ENCODE measurements at places on chromosomes 5 and 9.

DNA sequence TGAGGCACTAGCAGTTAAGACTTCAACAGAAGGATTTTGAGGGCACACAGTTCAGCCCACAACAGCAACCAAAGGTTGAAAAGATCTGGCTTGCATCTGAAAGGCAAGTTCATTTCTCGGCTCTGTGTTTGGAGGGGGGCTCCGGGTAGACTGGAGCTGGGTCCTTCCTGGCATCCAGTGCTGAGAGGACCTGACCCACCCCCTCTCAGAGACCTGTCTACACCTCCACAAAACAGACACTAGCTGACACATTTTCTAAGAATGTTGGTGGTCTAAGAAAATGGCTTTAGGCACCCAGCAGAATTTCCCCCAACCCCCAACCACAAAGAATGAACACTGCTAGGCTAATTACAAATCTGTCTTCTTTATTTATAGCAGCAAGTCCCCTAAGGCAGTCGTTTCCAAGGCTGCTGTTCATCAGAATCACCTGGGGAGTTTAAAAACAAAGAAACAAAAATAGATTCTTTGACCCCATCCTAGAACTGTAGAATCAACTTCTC, 6.2 kb upstream of the PTCH1 start:
- no peak for DNase-seq

DNA sequence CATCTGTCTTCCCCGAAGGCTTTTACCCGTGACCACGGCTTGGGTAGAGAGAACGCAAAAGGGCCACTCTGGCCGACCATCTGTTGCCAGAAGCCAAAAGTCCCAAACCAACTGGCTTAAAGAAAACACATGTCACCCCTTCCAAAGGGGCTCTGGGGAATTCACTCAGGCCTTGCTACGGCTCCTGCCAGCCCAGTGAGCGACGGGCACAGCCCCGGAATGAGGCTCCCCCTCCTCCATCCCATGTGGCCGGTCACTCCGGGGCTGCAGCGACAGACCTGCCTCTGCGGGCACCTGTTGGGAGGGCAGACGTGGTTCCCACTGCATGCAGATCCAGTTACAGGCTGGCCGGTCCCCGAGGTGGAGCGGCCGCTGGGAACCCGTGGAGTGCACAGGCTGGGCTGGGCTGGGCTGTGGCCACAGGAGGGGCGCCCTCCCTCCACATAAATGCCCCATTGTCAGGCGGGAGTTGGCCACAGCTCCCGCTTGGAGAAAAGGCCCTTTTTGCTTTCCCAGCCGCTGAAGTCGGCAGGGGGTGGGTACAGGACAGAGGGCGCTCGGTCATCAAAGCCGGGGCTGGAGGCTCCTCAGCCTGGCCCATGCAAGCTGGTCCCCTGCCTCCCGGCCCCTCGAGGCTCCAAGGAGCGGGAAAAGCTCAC, 19.9 kb downstream of the NOTCH1 start:
- no peak for DNase-seq

GRCh38 chr5:41772785-41773442, 97.3 kb downstream of the OXCT1 start:
- DNase-seq = no peak

GRCh38 chr5:109668668-109669422, 20.9 kb upstream of the MAN2A1 start:
- DNase-seq = no peak

GRCh38 chr9:121709798-121710197, 58.4 kb downstream of the DAB2IP start:
- DNase-seq = no peak

GRCh38 chr9:112831281-112831851, 59.3 kb downstream of the SLC46A2 start:
- DNase-seq = no peak

GRCh38 chr5:78594610-78595457, 53.7 kb downstream of the LHFPL2 start:
- DNase-seq = no peak

DNA sequence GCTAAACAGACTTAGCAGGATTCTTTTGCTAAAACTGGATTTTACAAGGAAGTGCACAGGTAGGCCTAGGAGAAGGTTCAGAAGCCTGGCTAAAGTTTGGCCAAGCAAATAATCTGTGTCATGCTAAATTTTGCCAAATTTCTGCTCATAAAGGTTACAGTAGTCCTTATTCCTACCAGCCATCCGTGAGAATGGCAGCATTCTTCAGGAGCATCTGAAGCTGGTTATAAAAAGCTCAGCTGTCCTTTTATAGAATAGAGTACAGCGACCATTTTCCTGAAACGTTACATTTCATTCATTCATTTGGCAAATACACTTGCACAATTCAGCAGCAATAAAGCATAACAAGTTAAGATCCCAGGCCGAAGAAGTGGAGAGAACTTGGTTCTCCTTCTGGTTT, 6.9 kb downstream of the GSN start:
- DNase-seq = no peak

- no peak for DNase-seq
These were observed 301.6 kb downstream of the NR3C1 start for GRCh38 chr5:143101725-143102386.

DNA sequence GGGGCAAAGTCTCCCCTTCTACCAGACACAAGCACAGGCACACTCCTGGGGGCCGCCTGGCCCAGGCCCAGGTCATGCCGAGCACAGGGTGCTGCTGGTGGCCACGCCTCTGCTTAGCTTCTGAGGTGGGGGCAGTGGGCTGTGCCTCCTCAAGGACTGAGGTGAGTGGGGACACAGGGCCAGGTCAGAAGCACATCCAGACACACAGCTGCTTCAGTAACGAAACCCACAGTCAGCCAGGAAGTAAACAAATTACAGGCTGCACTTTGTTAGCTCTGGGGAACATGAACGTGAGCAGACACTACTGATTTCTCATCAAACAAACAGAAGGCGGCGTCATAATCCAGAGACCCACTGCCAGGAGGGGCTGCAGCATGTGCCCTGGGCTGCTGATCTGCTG, 192.4 kb downstream of the HSPA4 start:
- no peak for DNase-seq

GRCh38 chr9:10612641-10613398, at the start of gene PTPRD:
PTPRD (minus strand) TSS chr9:10613002.
- DNase-seq = no peak

DNA sequence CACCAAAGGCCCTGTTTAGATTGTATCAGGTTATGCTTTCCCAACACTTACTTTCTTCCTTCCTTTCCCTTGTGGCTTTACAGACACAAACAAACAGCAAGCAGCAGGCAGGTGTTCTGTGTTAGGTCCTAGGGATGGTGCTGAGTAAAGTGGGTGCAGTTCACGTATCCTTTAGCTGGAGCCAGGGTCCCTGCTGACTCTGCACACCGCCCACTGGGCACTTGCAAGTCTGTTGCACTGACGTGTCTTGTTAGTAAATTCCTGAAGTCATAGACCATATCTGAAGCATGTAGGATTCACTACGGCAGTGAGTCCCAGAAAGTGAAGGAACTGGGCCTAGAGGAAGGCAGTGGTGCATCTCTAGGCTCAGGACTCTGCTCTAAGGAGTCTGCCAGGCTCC, 96.5 kb downstream of the DAPK1 start:
- DNase-seq = no peak

GRCh38 chr5:119264186-119264585, 91.6 kb upstream of the TNFAIP8 start:
- DNase-seq = no peak

DNA sequence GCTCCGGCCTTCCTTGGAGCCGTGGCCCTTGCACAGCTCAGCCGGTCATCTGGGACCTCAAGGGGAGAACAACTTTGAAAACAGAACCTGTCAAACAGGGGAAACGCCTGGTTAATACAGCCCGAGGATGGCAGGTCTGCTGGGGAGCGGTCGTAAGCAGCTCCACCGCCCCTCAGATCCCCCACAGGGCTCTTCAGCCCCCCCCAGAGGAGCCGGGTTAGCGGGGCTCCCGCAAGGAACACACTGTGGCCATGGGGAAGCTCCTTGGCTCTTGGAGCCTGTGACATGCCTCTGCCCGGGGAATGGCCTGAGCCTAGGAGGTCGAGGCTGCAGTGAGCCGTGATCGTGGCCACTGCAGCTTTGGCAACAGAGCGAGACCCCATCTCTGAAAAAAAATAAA, 6.8 kb downstream of the TMEM250 start:
- DNase-seq = no peak

GRCh38 chr9:122207096-122207495, 21.7 kb downstream of the LHX6 start:
- no peak for DNase-seq

DNA sequence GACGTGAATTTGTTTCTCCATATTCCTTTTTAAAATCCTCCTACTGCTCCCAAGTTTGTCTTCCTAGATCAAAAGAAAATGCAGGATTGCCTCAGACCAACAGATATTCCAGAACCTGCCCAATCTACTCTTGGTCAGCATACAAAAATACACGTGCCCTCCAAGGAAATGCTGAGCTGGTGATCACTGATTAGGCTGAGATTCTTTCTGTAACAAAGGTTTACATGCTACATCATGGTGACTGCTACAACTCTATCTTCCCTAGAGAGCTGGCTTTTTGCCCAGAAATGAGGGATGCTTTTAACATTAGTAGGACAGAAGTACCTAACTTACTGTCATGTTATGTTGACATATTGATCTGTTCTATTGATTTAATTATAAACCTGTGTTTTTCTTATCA, 35.5 kb downstream of the OR2Y1 start:
- DNase-seq = no peak

DNA sequence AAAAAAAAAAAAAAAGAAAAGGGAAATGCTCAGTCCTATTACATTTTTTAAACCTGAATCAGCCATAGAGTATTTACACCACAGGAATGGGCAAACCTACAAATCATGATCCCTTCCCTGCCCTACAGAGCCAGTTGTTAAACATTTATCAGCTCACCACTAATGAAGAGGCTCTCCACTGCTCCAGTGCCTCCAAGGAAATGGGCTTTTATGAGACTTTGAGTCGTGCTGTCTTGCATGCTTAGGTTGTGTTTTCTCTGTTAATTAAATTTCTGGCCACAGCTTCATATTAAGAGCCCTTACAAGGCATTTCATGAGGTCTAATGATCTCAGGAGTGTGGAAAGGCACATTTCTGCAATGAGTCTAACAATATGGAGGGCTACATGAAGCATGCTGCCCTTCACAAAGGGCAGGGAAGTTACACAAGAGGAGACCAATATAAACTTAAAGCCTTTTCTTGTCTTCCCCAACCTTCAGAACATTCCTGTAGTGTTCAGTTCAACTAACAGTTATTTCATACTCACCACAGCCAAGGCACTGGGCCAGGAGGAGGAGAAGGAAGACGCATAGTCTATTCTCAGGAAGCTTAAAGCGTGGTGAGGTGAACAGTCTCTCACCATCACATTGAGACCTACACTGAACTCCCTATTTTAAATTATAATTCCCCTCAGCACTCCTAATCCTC, 140.1 kb upstream of the ABCA1 start:
- no peak for DNase-seq

DNA sequence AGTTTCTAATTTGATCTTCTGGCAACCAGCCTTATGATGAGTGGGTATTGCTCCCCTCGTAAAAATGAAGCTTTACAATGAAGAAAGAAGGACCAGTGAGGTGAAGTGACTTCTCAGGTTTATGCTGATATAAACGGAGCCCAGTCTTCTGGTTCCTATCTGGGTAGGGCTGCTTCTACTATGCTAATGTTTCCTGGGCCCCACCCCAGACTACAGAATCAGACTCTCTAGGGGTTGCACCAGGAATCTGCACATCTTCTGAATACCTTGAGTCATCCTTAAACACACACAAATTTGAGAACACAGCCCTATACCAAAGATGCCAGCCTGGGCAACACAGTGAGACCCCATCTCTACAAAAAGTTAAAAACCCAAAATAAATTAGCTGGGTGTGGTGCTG, 16.2 kb downstream of the BTF3 start:
- no peak for DNase-seq

- no peak for DNase-seq
These were observed 84.8 kb upstream of the ITGA1 start for GRCh38 chr5:52702877-52703276.

GRCh38 chr5:154284433-154284832, 93.9 kb downstream of the GALNT10 start:
- DNase-seq = no peak

DNA sequence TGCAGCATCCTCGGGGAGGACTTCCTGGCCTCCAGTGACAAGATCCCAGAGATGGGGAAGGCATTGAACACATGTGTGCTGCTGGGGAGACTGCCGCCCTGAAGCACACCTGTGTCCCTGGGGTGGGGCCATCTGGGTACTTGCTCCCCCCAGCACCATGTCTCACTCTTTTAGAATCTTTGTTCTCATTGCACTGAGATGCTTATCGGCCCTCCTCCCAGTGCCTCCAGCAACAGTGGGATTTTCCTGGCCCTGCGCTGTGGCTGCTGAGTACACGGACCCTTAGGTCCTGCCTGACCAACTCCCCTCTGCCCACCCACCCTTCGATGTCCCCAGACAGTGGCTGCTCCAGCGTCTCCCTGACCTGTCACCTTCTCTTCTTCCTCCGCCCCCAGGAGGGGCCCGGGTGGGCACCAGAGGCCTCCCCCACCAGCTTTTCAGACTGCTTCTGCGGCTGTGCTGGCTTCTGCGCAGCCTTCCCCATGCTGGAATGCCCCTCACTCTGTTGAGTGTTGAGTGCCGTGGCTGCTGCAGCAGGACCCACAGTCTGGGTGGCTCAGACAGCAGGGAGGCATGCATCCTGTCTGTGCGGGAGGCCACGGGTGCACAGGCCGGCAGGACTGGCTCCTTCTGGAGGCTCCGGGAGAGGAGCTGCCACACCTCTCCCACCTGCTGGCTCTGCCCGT, 145.9 kb upstream of the IRX2 start:
- DNase-seq = no peak

DNA sequence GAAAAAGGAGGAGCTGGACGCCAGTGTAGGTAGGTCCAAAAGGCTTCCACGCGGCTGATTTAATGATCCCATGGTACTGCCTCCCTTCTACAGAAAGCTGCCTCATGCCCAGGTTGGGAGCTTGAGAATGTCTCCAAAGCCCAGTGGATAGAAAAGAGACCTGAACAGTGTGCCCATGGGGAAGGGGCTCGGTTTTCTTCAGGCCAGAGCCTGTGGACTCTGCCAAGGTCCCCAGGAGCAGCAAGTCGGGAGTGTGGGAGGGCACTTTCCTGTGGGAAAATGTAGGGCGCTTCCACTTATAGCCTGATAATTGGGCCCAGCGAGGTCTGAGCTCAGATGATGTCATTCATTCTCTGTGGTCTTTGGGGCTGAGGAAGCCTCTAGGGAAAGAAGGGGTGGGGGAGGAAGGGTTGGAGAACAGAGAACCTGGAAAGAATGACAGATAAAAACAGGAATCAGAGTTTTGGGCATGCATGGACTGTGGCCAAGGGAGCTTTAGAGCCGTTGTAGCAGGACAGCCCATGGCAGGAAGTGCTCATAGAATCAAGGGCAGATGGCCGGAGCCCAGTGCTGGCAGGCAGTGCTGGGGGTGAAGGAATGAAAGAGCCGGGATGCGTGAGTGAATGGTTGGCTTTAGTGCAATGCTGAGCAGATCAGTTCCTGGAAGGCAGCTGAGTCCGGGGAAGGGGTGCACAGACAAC, 42.5 kb upstream of the SH3PXD2B start:
- DNase-seq = no peak

DNA sequence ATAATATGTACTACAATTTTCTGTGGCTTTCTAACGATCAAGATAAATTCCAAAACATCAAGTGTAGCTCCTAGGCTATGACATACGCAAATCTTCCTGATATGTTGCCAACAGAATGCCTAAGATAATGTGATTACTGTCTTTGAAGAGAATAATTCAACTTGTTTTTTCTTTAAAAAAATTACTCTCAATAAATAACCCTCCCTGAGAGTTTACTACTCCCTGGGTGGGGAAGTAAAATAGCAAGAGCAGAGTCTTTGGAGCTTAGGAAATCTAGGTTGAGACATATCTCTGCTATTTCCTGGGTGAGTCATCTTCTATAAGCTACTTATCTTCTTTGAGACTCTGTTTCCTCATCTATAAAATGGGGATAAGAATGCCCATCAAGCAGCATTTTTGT, 201.2 kb downstream of the ACTL7B start:
- DNase-seq = no peak
